IPS DF 6.9 (cell line): ENCODE measurements at places on chromosomes 11 and 22.
A peak's percentile ranks its signal among the peaks of the same experiment; 100 is the strongest.

- DNase-seq = no peak
These were observed 919.2 kb downstream of the METTL15 start for GRCh38 chr11:29027436-29027835.

DNA sequence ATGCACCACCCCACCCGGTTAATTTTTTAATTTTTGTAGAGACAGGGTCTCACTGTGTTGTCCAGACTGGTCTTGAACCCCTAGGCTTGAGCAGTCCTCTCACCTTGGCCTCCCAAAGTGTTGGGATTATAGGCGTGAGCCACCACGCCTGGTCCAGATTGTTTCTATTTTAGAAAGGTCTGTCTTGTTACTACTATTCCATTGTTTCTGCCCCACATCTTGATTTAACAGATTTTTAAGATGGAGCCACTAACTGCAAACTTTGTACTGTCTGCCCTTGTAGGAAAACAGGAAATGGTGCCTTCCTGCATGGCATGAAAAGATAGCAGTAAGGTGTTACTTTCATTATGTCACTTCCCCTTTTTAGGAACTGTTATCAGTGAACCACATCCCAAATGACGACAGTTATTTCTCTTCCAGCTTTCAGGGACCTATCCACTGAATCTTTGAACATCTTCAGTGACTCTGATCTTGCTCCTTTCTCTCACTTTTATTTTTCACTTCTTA, 23.2 kb downstream of the TAF1D start:
- DNase-seq = no peak

- DNase-seq = no peak
These were observed 296.6 kb downstream of the TBC1D22A start for GRCh38 chr22:47059076-47059475.

DNA sequence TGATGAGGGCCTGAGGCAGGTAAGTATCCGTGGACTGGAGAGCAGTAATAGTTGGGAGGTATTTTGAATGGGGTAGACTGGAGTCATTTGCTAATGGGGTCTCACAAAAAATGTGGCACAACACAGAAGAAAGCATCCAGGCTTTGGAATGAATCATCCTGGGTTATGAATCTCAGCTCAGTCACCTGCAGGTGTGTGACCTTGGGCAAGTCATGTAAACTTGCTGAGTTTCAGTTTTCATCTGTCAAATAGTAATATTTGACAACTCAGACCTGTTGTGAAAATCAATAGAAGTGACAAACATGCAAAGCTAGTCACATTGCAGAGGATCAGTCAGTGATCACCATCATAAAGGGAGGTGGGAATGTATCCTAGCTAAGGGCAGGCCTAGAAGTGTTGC, 232.0 kb upstream of the TENM4 start:
- DNase-seq = no peak

DNA sequence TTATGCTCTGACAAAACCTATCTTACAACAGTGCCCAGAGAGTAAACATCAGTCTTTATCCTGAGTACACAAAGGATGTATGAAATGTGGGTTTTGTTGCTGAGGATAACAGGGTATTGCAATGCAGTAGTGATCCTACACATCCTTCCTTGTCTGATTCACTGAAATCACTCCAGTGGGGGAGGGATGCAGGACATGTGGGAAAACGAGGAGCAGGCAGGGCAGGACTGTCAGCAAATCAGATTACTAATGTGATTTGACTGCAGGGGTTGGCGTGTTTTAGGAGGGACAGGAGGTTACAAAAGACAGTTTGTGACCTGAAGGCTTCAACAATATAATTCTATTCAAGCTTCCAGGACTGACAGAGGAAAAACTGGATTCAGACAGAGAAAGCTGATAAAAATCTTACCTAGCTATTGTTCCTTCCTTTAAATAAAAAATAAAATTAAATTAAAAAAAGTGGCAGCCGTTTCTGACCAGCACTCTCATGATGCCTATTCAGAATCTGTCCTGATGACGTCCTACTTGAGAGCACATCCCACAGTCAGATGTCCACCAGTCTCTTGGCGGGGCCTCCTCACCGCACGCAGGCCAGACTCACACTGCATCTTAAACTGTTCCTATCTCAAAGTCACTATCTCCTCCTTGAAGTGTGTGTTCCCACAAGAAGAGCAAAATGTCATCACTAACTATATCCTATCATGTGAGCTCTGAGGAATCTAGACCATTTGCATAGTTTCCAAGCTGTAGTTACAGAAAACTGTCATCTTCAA, 50.6 kb upstream of the MN1 start:
- no peak for DNase-seq

- no peak for DNase-seq
These were observed 7.3 kb downstream of the NEAT1 start for GRCh38 chr11:65429724-65430405.

DNA sequence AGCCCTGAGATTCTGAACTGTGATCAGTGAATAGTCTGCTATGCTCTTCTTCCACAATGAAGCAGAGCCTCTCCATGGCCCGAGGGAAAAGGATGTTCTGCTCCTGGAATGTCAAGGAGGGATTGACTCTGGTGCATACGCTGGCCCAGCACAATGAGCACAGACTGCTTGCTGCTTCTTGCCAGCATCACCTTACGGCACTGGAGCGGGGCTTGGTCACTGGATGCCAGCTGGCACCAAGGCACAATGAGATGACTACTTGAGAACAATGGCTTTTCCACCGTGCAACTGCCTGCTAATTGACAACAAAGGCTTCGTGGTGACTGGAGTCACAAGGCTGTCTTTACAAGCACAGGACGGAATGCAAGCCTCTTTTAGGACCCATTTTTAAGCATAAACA, 139.2 kb downstream of the DSCAML1 start:
- no peak for DNase-seq

DNA sequence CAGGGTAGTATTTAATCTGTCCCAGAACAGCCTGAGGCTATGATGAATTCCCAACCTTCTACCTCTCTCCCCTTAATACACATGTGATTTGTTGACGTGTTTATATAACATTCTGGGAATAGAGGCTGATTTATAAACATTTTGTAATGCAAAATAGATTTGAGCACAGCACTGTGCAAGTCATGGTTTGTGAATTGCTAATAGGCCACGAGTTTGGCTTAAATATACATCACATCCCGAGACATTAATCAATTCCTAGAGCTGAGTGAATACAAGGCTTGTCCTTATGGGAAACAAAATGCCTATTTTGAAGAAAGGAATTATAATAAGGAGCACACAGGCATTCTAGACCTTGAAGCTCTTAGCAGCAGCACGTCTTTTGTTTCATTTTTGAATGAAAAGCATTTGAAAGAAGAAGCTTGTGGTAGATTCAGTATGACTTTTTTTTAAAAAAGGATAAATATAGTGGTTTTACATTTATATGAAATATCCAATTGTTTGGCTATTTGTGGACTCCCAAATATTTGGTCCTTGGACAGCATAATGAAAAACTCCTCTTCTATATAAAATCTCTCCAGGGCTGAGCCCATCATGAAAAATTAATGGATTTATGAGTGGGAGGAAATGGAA, 116.4 kb downstream of the SLC17A6 start:
- no peak for DNase-seq

- no peak for DNase-seq
These were observed 15.9 kb upstream of the POU2AF2 start for GRCh38 chr11:111229604-111230003.

DNA sequence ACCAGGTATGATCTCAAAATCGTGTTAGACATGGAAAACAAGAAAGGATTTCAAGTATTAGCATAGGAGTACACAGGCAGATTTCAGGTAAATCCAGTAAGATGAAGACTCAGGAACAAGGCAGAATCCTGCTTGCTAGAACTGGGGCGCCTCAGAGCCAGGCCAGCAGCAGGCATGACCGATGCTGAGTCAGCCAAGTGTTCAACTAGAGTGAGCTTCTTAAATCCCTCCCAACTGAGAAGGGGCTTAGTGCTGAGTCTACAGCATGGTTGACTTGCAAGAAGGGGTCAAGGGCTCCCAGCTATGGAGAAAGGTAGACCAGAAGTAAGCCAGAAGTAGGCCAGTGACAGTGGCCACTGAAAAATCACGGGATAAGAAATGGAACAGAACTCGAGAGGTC, 12.4 kb downstream of the GRAP2 start:
- DNase-seq = no peak

DNA sequence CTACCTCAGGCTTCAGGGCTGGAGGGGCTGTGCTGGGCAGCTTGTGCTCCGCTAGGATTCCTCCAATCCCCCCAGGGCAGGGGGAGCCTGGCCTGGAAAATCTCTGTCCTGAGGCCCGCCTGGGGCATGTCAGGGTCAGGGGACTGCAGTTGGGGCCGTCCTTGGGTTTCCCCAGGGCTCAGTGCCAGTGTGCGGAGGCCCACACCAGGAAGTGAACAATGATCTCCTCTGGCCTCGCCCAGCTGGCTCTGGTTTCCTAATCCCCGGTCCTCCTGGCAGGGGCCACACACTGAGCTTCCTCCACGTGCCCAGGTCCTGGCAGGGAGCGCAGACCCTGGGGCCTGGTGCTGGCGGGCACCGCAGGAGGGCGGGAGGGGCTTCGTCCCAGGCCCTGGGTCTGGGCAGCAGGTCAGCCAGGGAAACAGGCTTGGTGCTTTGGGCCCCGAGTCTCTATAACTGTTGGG, 1.4 kb upstream of the MUC2 start:
- no peak for DNase-seq

DNA sequence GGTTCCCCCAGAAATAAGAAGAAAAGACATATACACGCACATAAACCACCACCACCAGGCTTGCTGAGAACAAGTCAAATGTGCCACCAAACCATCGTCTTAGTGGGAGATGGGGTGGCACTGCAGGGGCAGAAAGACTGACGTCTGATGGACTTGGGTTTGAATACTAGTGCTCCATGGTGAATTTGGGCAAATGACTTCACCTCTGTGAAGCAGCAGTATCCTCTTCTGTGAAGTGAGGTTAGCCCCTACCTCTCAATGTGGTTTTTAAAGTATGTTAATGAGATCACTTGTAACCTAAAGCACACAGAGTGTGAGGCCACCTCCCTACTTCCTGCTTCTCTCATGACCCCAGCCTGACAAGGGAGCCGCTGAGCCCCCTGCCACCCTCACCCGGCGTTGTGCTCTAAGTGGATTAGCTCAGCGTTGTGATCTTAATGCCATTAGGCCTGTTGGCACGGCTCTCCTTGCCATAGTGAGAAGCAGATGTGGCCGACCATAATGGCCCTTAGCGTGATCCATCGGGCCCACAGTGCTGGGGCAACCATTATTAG, 14.4 kb downstream of the ZBTB16 start:
- no peak for DNase-seq

GRCh38 chr11:57491371-57492061, 24.0 kb downstream of the SLC43A1 start:
- no peak for DNase-seq

DNA sequence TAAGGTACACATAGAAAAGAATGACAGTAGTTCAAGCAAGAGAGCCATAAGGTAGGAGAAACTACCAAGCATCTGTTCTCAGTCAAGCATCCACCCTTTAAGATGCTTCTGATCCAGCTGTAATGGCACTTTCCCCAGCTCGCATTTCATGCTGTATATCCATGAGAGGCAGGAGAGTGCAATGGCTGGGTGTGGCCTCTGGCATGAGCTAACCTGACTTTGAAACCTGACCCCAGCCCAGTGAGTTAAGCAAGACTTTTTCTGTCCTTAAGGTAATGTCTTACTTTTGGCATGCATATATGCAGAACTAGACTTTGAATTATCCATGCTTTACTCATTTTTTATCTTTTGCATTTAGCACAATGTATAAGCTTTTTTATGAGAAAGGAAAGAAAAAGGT, 79.8 kb upstream of the CNTN5 start:
- peak; percentile 20 for DNase-seq
